ENCODE measurements at places on chromosomes 2 and 18.

DNA sequence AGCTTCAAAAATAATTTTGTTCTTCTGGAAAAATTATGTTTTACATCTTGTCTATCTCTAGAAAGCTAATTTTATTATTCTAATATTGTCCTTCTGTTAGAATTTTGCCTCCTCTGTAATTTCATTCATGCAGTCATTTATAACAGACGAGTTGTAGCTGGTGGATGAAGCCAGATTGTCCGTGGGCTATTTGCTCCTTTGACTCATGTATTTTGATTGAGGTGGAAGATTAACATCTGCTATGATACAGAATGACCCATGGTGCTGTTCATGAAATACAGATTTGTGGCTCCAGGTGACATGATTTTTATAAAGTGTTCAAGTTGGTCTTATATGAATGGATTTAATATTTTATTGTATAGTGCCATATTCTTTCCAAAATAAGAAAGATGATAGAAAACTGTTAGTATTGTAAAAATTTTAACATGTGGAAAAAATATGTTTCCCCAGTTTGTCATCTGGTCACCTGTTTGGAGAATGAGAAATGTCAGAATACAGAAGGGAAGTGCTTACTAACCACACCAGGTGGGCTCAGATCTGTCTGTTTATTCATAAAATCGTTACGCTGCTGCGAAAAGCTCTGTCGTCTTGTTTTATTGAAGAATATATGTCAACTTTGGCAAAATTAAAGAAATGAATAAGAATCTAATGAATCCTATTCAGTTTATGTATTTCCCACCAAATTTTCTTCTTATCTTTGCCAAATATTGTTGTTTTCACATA lies 20.4 kb upstream of the L3MBTL4 start:
- no peak for DNase-seq

- DNase-seq, result no peak
Observed at GRCh38 chr2:214577769-214578168, 166.9 kb downstream of the VWC2L start.

DNA sequence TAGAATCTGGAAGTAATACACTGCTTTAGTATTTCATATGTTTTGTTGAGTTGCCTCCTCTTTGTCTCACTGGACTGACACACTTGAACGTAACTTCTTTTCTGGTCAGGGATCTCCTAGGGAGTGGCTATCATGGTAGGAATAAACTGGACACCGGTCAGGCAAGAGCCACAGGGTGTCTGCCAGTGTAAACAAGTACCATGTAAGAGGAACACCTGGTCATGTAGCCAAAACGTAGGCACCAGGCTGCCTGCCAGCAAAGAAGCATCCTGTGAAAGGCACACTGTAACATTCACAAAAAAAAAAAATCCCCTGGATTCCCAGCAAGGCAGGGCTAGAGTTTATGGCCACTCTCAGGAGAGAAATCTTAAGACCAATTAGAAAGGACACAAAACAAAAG lies 372.8 kb upstream of the RND3 start:
- DNase-seq, result no peak

DNA sequence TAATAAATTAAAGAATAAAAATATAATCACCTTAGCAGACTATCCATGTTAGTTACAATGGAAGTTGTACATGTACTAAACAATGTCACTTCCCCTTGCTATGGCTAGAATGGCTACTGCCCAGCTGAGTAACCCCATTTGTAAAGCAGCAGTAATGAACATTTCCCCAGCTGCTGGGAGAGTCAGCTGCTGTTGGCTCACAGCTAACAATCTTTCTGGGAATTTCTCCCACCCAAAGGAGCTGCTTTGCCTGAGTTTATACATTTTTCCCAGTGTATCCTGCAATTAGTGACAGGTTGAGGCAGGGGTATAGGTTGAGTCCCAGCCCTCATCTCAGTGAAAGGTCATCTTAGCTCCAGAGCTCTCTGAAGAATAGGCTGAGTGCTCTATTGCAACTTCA lies 665.6 kb upstream of the KLHL29 start:
- DNase-seq, result no peak

- DNase-seq, result peak; percentile 32
Observed at GRCh38 chr2:61288070-61288841, 126.3 kb downstream of the C2orf74 start.

DNA sequence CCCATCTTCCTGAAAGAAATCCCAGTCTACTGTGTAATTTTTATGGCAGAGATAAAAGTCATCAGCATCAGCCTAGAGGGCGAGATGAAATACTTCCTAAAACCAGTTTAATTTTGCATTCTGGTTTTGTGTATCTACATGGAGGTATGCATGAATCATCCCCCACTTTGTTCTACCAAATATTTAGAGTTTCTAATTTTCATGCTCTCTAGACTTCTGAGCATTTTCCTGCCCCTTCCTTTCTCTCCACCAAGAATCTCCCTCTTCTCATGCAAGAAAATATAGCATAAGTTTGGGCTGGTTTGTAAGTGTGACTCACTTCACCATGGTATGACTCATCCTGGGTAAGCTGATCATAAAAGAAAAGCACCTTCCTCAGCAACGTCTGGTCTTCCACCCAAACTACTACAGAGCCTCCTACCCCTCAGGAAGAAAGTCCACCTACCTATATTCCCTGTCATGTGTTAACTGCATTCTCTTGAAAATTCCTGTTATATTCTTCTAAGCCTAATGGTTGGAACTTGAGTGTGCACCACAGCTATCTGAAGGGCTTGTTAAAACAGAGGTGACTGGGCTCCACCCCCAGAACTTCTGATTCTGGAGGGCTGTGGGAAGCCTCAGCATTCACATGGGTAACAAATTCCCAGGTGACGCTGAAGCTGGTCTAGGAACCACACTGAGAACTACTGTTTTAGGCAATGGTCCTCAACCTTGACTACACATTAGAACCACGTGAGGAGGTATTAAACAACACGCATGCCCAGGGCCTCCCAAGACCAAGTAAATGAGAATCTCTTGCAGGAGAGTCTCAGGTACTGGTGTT lies 37.4 kb upstream of the RAPGEF4 start:
- peak; percentile 27 for DNase-seq

GRCh38 chr2:25161055-25161781 lies 7.2 kb downstream of the POMC start:
- no peak for DNase-seq

DNA sequence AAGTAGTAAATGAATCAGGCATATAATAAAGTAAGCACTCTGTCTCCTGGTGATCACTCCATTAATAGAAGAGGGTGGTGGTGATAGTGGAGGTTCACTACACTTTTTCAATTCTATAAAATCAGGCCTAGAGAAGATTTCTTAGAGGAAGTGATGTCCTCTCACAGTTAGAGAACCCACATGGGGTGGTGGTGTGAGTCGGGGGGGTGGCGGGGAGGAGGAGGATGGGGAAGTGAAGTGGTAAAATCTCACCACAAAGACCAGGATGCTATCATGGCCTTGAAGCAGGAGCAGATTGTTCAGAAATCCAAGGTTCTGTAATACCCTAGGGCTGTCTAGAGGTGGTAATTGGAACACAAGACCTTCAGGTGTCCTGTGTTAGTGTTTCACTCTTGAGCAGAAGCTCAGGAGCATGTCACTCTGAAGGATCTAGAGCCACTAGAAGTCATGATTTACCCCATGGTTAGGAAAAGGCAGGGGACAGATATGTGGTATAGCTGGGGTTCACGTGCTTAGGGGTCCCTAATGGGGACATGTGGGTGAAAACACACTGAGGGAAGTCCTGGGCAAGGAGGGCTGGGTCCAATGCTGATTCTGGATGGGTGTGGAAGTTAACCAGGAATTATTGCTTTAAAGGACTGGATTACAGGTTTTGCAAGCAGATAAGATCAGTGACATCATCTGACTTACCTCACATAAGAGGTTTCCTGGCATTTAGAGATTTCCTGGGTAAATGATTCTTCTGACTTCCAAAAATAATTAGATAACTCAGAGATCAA lies 31.0 kb downstream of the RNF125 start:
- DNase-seq, result peak; percentile 56

- DNase-seq, result no peak
Observed at GRCh38 chr2:37148325-37148724, 8.5 kb downstream of the EIF2AK2 start.

DNA sequence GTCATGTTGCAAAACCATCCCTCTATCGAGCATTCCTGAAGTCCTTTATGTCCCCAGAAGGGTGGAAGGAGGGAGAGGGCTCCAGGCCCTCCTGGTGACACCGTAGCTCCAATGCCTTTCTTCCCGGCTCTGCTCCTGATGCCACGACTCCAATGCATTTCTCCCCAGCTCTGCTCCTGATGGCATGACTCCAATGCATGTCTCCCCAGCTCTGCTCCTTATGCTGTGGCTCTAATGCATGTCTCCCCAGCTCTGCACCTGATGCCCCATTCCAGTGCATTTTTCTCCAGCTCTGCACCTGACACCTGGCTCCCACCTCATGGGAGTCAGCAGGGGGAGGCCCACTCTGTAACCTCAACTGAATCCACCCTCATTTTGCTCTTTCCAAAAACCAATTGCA lies 153.0 kb upstream of the SALL3 start:
- no peak for DNase-seq

DNA sequence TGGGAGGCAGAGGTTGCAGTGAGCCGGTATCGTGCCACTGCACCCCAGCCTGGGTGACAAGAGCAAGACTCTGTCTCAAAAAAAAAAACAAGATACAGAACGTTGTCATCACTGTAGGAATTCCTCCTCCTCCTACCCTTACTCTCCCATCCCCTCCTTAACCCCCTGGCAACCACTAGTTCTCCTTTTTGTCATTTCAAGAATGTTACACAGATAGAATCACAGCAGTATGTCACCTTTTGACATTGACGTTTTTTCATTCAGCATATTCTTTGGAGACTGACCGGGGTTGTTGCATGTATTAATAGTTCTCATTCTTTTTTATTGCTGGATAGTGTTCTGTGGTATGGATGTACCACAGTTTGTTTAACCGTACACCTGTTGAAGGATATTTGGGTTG lies 32.4 kb downstream of the TTLL4 start:
- DNase-seq, result no peak

DNA sequence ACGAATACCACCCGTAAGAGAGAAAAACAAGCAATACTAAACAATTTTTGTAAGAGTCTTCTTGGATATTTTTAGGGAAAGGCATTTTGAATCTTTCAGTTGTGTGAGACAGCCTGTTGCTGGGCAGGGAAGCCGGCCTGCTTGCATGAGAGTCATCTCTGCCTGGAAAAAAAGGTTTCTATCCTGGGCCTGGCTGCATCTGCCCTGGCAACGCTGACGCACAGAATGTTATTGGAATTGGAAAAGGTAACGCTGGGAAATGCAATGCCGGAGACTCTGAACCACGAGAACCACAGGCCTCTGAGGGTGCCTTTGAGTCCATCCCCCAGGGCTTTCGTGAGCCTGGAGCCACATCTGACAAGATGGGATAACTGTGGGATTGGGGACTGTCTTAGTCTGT lies 17.9 kb upstream of the NPAS2 start:
- no peak for DNase-seq

- no peak for DNase-seq
Observed at GRCh38 chr18:77701977-77702376, 452.3 kb downstream of the GALR1 start.

DNA sequence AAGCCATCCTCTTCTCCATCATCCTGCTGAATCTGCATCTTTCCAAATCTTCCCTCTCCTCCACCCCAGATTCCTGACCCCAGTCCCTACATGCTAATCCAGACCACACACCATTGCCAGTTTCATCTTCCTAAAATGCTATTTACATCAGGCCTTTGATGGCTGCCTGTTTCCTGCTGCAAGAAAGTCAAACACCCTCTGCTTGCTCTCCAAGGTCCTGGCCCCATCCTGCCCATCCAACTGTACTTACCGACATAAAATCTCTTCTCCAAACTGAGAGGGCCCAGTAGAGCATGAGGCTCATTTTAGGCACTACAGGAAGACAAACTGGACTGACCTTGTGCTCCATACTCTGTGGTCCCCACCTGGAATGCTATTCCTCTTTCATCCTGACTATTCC lies 19.0 kb downstream of the ALK start:
- DNase-seq, result no peak

- no peak for DNase-seq
Observed at GRCh38 chr2:26064846-26065245, 31.0 kb downstream of the RAB10 start.

DNA sequence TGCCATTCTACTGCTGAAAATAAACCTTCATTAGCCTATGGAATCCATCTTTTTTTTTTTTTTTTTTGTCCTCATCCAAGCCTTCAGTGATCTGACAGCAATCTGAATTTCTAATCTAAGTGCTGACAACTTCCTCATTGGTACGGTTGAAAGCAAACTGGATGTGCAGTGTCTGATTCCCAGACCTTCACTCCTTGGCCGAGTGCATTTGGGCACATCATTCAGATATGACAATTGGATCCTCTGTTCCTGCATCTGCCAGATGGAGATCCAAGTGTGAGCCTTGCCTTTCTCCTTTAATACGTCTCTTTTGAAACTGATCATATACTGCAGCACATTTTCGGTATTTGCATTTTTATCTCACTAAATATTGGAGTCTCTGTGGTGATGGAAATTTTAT lies 713.1 kb downstream of the DCDC2C start:
- DNase-seq, result no peak

DNA sequence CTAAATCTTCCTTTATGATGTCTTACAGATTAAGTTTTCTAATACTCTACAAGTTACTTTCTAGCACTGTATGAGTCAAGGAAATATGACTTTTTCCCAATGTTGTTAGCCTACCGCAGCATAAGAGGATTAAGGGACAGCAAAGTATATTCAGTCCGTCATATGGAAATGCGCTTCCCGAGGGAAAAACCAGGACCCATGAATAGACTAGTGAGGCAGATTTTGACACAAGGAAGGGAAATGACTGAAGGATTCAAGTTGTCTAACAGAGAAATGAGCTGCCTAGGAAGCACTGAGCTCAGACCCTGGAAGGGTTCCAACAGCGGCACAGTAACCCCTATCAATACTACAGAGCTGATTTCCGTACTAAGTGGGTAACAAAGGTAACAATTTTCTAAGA lies 12.0 kb downstream of the SEPTIN10 start:
- DNase-seq, result no peak

- no peak for DNase-seq
Observed at GRCh38 chr2:241417626-241418025, 61.5 kb downstream of the FARP2 start.

GRCh38 chr2:172336681-172337080 lies 90.7 kb upstream of the ITGA6 start:
- DNase-seq, result no peak

- no peak for DNase-seq
Observed at GRCh38 chr2:1593371-1594122, 150.8 kb downstream of the PXDN start.

- DNase-seq, result no peak
Observed at GRCh38 chr2:105890856-105891255, 146.1 kb downstream of the NCK2 start.

All from GDM1 (cell line).